Uterus (tissue), 4 donors: ENCODE measurements at places on chromosomes 3 and 15. TPM values are rescaled to one million over a fixed set of nuclear protein-coding genes. Genes with fewer than 3 reads are reported as not detected.

The TMEM40 gene
- total RNA-seq: not detected

The MESP1 gene
- 6.5 TPM for total RNA-seq

GRCh38 chr15:69623392-69624154 lies 171.0 kb downstream of the RPLP1 start:
- DNase-seq: no peak
- no peaks in the 10 kb centered on the region for H3K36me3 ChIP-seq

DNA sequence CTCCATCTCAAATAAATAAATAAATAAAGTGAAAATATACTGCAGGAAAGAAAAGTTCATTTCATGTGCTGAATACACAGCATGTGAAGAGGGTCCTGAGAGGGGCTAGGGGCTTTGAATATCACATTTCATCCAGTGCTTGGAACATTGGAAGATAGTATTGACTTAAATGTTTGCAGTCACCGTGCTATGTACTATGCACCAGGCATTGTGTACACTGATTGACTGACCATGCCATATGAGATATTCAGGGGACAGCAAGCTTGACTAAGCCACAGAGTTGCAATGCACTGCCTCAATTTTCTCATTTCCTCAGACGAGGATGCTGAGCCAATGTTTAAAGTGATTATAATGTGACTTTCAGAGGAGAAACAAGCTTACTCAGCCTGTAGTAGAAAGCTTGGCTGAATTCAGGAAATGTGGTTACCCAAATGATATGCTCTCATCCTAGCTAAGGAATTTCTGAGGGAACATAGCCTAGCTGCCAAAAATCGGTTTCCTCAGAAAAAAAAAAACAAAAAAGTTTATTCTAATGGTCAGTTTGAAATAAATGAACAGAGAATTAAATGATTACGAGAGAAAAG lies 557.9 kb downstream of the FGF12 start:
- no peak overlapping the region for H3K27ac ChIP-seq
- no peaks in the 10 kb centered on the region for H3K27me3 ChIP-seq
- H3K4me3 ChIP-seq: no peak overlapping the region
- H3K4me1 ChIP-seq: no peaks in the 10 kb centered on the region

- no peaks in the 10 kb centered on the region for H3K36me3 ChIP-seq
- no peaks in the 10 kb centered on the region for H3K4me1 ChIP-seq
- H3K4me3 ChIP-seq: no peak overlapping the region
- DNase-seq: no peak
- no peak overlapping the region for H3K27ac ChIP-seq
Measured at GRCh38 chr3:183360971-183361624, 67.3 kb downstream of the MCF2L2 start.

DNA sequence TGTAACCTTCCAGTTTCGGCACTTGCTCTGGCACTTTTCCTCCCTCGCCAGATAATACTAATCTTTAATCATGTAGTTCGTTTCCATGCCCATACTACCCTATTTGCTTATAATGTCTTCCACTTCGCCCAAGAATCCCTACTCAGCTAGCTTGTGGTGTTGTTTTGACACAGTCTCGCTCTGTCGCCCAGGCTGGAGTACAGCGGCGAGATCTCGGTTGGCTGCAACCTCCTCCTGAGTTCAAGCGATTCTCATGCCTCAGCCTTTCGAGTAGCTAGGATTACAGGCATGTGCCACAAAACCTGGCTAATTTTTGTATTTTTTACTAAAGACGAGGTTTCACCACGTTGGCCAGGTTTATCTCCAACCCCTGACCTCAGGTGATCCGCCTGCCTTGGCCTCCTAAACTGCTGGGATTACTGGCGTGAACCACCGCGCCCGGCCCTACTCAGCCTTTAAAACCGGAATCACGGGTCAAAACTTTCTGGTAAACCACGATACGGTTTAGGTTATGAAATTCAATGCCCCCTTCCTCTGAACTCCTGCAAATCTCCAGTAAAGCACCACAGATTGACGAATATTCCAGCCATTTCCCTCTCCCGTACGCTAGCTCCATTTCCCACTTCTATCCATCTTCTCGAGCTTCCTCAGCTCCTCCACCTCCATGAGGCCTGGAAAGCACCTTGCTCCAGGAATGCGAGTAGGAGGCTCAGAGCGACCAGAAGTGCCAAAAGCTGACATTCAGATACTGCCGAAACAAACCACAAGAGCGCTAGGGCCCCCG lies 878 bp upstream of the RAD51 start:
- no peaks in the 10 kb centered on the region for H3K27me3 ChIP-seq
- peak overlapping the region; percentile 100 for H3K27ac ChIP-seq
- no peaks in the 10 kb centered on the region for H3K36me3 ChIP-seq
